ENCODE measurements at places on chromosomes 12 and 14.

DNA sequence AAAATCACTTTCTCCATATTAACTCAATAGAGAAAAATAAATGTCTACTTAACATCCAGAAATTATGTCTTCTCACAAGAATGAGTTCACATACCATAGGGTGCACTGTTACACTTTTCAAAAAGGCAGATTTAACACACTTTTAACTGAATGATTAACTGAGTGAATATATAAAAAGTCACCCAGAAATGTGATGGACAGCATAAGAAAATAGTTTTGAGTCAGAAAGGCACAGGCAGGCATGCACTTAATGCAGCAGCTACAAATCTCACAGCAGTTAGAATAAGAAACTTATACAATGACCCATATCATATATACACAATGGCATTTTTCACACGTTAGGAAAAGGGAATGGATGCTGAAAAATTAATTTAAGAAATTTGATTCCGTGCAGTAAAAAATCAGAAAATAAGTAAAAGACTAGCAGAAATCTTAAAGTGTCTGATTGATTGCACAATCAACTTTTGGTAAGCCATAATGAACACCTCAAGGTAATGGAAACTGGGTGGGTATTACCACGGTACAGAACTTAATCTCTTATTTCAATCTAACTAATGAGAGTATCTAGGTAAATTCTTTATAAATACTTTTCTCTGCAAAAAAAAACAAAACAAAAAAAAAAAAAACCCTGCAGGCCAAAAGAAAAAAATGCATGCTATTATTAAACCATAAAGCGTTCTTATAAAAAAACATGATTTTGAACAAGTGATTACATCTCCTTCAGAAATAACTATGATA, 3.5 kb downstream of the MED13L start:
- no peak for DNase-seq

DNA sequence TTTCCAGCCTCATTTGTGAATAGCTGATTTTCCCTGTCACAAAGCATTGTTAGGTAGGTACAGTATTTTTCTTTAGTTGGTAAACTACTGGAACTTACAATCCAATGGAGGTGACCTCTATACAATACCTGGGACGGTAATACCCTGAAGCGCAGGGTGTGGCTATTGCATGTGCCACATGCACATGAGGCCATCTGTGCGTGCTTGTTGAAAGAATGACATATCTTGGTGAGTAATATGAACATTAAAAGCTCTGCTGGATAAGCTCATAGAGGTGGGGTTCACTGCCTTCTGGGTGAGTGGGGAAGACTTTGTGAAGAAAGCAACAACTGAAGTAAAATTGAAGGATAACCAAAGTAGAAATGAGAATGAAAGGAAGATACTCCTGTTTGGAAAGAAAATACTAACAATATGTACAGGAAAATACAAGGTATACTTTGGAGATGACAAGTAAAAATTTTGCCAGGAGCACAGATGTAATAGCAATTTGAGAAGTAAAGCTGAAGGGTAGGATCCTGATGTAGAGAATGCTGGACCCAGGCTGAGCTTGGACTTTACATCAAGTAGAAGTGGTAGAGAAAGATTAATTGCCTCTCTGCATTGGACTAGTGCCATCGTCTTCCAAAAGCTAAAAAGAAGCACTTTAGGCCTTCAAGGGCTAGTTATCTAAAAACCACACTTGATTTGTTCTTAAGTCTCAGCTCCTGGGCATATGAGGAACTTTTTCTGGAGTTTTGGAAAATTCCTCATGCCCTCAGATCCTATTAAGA, 97.1 kb downstream of the SLC38A6 start:
- no peak for DNase-seq

DNA sequence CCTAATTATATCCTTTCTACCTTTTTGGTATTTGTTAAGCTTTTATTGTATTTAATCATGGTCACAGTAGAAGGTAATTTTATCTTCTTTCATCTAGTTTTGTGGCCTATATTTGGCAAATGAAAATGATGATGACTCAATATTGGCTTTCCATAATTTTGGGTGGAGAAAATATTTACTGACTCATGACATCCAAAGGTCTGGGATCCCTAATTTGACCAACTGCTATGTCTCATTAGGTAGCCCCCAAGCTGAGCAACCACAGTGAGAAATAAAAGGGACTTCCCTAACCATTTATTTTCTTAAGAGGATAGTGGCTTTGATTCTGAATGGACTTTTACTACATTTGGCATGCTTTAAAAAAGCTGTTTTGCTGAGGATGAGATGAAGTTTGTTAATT, 289.5 kb downstream of the RMST start:
- DNase-seq = no peak

DNA sequence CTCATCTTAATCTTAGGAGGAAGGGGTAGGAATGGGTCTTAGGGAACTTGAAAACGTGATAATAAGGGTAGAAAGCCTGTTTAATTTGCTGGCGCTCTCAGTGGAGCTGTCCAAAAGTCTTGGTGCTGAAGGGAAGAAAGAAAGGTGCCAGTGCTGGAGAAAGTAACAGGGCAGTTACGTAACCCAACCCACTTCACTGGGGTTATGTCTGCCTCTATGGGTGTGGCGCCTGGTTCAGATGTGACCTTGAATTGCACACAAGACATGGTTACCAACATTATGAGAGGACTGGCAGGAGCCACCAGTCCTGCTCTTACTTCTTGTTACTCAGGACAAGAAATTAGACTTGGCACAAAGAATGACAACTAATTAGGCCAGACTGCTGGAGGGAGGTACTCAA, 18.6 kb upstream of the GPATCH2L start:
- DNase-seq = peak; percentile 24

- no peak for DNase-seq
These were observed 33.2 kb downstream of the ZNF664 start for GRCh38 chr12:124006085-124006845.

DNA sequence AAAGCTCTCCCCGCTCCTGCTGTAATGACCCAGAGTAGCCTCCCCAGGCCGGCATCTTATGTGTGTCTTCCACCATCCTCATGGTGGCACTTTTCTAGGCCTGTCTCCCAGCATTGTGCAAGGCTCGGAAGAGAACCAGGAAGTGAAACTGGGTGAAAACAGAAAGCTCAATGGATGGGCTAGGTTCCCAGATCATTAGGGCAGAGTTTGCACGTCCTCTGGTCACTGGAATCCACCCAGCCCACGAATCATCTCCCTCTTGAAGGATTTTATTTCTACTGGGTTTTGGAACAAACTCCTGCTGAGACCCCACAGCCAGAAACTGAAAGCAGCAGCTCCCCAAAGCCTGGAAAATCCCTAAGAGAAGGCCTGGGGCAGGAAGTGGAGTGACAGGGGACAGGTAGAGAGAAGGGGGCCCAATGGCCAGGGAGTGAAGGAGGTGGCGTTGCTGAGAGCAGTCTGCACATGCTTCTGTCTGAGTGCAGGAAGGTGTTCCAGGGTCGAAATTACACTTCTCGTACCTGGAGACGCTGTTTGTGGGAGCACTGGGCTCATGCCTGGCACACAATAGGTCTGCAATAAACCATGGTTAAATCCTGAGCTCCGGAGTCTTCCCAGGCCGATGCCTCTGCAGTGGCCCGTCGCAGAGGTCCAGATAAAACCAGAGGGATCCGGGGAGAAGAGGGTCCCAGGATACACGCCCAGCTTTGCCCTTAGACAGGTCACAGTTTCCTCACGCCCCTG, 15.6 kb downstream of the ACVRL1 start:
- DNase-seq = no peak

GRCh38 chr12:39443929-39444209, 949 bp upstream of the KIF21A start:
- DNase-seq = no peak

DNA sequence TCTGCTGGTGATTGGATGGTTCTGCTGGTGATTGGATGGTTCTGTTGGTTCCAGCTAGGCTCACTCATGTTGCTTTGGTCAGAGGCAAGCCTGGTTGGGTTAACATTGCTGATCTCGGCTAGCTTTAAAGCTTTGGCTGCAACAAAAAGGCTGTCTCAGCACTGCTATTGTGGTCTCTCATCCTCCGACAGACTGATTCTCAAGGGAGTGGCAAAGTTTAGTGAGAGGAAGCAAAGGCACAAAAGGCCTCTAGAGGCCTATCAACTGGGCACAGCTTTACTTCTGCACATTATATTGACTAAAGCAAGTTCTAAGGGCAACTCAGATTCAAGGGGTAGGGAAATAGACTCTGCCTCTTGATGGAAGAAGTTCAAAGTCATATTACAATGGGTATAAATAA, 84.7 kb upstream of the LGR5 start:
- no peak for DNase-seq

GRCh38 chr14:57171363-57171762, 97.3 kb downstream of the EXOC5 start:
- no peak for DNase-seq

DNA sequence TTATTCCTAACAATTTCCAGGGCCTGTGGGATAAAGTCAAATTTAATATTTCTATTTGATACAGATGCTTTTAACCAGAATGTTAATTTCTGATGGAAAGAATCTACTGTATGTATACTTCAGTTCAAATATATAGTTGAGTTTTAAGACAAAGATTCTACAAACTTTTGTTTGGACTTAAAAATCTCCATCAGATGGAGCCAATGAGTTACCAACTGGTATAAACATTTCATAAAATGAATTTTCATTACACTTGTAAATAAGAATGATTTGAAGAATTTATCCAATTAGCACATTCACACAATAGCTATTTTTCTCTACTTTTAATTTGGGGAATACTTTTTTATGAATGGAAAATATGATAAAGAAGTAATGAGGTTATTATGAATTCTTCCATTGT, 425.2 kb upstream of the MIS18BP1 start:
- DNase-seq = no peak

- DNase-seq = no peak
These were observed 120.2 kb upstream of the DNM1L start for GRCh38 chr12:32558903-32559302.

DNA sequence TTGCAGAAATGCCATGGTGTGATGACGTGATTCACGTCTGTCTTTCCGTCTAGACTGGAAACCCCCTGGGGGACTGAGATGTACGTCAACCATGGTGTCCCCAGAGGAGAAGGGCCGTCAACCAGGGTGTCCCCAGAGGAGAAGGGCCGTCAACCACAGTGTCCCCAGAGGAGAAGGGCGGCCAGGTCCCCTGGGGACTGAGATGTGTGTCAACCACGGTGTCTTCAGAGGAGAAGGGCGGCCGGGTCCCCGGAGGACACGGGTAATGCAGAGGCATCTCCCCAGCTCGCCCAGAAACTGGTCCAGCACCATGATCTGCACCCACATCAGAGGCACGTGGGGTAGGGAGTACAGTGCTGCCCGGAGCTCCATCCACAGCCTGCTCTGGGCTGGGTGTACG, 30.6 kb upstream of the GALNT9 start:
- DNase-seq = no peak

GRCh38 chr12:114592946-114593345, 91.0 kb downstream of the TBX3 start:
- no peak for DNase-seq

- DNase-seq = no peak
These were observed 2.7 kb upstream of the CLEC6A start for GRCh38 chr12:8453021-8453513.

GRCh38 chr12:51867371-51867770, 18.9 kb upstream of the FIGNL2 start:
- DNase-seq = no peak

DNA sequence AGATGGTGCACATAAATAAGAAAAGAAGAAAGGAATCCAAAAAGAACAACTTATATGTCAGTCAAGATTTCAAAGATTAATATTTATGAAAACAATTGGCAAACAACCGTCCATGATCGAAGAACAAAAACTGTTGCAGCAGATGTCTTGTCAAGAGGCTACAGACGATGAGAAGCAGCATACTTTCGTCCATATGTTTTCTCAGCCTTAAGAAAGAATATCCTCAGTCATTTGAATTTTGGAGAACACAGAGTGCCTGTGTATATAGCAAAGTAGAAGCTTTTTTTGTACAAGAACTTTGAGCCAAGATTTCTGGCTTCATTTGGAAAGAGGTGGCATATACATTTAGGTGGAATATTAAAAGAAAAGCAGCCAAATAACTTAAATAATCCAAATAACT, 297.2 kb downstream of the ITPR2 start:
- no peak for DNase-seq

- no peak for DNase-seq
These were observed 156.5 kb upstream of the RMST start for GRCh38 chr12:97306147-97306546.

GRCh38 chr12:30939234-30939633, 12.7 kb downstream of the TSPAN11 start:
- no peak for DNase-seq

DNA sequence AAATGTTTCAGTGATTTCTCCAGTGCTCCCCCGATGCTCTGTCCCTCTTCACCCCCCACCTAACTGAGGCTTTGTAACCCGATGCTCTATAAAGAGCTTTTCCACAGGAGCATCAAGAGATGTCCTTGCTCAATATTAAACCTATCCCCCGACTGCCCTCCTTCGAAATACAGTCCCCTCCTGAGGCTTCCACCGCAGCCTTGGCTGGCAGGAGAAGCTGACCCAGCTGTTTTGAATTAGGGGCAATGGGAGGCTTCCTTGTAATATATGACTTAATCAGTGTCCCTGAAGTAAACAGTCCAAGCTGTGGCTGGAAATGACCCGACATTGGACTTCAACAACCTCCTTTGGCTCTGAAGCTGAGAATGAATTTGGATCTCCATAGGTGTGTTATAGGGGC, 62.4 kb downstream of the TMEM30B start:
- no peak for DNase-seq

DNA sequence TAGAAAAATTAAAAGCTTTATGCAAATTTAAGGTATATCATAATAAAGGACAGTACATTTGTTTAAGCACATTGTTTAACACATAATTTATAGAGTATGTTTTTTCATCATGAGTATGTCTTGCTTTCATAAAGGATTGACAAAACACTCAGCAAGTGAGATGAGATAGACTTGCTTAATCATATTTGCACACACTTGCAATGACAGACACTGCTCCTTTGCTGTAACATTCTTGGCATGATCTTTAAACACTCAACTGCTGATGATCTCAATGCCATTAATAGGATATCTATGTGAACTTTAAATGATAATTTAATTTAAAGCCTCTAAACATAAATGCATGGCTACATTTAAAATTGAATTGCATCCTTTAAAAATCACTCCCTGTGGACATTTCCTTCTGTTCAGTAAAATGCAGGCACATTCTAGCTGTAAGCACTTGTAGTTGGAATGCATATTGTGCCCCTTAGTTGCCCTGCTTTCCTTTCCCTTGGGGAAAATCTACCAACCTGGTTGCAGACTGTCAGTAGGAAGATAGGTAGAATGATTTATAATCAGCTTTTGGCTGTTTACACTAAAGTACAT, 979.0 kb downstream of the TMTC2 start:
- no peak for DNase-seq

- DNase-seq = no peak
These were observed 22.9 kb downstream of the NTN4 start for GRCh38 chr12:95767703-95768102.

DNA sequence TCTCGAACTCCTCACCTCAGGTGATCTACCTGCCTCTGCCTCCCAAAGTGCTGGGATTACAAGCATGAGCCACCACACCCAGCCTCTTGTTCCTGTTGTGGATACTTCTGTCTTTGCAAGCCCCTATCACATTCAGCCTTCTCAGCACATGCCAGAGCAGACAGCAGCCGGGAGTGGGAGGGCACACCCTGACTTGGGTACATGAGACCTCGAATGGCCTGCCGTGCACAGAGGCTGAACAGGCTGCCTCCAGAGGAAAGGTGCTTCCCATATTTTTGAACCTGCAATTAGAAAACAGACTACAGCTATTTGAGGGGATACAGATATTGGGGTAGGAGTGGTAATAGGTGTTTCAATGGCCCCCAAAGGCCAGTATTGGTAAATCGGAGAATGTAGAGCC, 307.3 kb upstream of the DIO3 start:
- DNase-seq = no peak

Data from ACHN (cell line).